Activated CD8-positive, alpha-beta memory T cell treated with anti-CD3 and anti-CD28 coated beads for 36 hours (primary cell): ENCODE measurements at places on chromosomes 2 and 18. TPM values are rescaled to one million over a fixed set of nuclear protein-coding genes. Genes with fewer than 3 reads are reported as not detected.

The PER2 gene
- total RNA-seq = 12.6 TPM

The GLI2 gene
- not detected for total RNA-seq

The DHRS9 gene
- 0.19 TPM for total RNA-seq

The FARSB gene
- 61.2 TPM for total RNA-seq

The MBOAT2 gene
- total RNA-seq = 2.7 TPM

The CXCR1 gene
- total RNA-seq = not detected

The ZSWIM2 gene
- not detected for total RNA-seq
